ENCODE measurements at places on chromosomes 2 and 18.

DNA sequence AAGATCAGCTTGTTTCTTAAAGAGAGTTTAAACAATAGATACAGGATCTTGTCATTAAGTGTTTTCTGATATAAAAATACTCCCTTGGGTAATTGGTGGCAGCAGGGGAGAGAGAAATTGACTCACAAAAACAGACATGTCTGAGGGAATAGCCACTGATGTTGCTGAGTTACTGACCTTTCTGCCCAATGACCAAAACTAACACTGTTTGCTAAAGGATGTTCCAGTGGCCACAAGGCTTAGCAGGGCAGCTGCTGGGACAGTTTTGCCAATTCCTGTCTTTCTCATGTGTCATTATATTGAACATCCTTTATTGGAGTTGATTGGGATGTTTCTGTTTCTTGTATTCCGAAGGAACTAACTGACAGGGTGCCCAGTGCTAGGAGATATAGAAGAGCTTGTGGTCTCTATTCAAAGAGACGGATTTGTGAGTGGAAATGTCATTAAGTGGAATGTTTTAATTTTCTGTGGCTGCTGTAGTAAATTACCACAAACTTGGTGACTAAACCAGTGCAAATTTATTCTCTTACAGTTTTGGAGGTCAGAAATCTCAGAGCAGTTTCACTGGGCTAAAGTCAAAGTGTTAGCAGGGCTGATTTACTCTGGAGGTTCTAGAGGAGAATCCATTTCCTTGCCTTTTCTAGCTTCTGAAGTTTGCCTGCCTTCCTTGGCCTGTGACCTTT, 124.8 kb upstream of the RMDN2 start:
- no peak for DNase-seq

- no peak for DNase-seq
These were observed 15.4 kb upstream of the GPR55 start for GRCh38 chr2:230940471-230940815.

DNA sequence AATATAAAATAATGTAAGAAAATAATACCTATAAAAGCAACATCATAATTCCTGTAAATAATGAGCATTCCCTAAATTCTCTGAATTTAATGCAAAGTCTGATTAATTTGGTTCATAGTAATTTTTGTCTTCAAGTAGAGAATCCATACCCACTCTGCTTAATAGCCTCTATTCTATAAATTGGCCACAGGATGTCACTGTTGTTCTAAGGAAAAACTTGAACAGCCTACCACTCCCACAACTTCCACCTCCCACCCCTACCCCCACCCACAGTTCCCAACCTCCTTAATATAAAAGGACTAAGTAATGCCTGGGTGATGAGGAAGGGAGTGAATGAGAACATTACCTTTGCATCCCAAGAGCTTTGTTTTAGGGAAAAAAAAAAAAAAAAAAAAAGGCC, 27.2 kb upstream of the BBS5 start:
- peak; percentile 65 for DNase-seq

GRCh38 chr2:183063083-183063482, 15.5 kb upstream of the DUSP19 start:
- DNase-seq = peak; percentile 73

Data from ELR (cell line).